ENCODE measurements at places on chromosomes 5 and 9. TPM values are rescaled to one million over a fixed set of nuclear protein-coding genes. Genes with fewer than 3 reads are reported as not detected.

Gene FAM174A
- 28.4 TPM for total RNA-seq

Gene CAMK2A
- not detected for total RNA-seq

Gene C1QTNF2
- not detected for total RNA-seq

Gene EIF4E1B
- total RNA-seq: not detected

Data from bladder microvascular endothelial cell (primary cell).